Cerebellar nuclear complex (tissue), 1 donor: ENCODE measurements at places on chromosomes 3 and 15.
A peak's percentile ranks its signal among the peaks of the same experiment; 100 is the strongest.

DNA sequence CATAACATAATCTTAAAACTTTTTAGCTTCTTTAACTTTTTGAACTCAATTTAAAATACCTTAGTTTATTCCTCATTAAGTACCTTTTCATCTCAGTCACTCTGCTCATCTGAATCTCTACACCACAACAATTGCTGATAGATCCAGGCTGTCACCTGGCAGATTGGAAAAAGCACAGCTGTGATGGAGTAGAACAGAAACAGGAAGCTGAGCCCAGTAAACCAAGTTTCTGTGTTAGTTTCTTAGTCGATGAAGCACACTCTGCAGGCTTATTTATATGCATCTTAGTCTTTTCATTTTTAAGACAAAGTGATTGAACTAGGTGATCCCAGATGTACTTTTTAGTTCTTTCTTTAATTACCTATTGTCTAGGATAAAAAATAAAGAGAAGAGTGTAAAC, 1398.0 kb upstream of the ALCAM start:
- DNase-seq, result no peak

- DNase-seq, result no peak
Observed at GRCh38 chr3:143795874-143796273, 52.4 kb downstream of the SLC9A9 start.

GRCh38 chr15:63502137-63502766, 2.1 kb upstream of the USP3 start:
- no peak for DNase-seq

- no peak for DNase-seq
Observed at GRCh38 chr3:123385981-123386380, 62.9 kb downstream of the ADCY5 start.

GRCh38 chr15:79184465-79184892, 93.9 kb upstream of the RASGRF1 start:
- peak; percentile 13 for DNase-seq

GRCh38 chr15:89017370-89018066, 70.7 kb upstream of the ABHD2 start:
- DNase-seq, result peak; percentile 47

GRCh38 chr3:16842272-16843270, 42.2 kb upstream of the PLCL2 start:
- no peak for DNase-seq

GRCh38 chr15:57134851-57135250, 216.4 kb downstream of the TCF12 start:
- no peak for DNase-seq

- no peak for DNase-seq
Observed at GRCh38 chr15:64344651-64345294, 11.2 kb downstream of the CSNK1G1 start.

DNA sequence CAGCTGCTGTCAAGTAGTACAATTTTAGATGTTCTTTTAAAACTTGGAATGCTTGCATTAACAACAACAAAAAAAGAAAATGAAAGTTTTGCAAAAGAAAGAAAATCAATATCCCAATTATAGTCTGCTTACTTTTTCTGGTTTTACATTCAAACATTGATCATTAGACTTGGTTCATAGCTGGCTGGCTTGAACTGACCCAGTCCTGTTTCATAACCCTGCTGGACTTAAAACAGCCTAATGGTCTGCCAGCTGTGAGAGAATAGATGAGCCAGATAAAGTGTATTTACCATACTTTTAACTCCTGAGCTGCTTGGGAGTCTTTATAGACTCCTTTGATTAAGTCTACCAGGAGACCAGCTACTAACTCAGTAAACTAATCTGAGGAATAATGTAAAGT, 59.2 kb downstream of the PIAS1 start:
- DNase-seq, result no peak

- DNase-seq, result no peak
Observed at GRCh38 chr3:172751175-172751704, 714 bp downstream of the ECT2 start.

DNA sequence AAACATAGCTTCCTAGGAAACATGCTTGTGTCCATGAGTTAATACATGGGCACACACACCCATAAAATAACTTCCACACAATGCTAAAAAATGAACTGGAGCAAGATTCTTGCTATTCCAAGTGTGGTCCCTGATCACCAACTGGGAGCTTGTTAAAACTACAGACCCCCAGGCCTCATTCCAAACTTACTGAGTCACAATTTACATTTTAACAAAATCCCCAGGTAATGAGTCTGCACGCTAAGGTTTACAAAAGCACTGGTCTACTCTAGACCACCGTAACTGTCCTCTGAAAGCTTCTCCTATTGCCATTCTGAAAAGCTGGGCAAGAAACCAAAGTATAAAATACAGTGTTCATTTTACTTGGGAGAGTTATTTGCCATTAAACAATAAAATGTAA, 45.4 kb downstream of the IGF2BP2 start:
- no peak for DNase-seq

DNA sequence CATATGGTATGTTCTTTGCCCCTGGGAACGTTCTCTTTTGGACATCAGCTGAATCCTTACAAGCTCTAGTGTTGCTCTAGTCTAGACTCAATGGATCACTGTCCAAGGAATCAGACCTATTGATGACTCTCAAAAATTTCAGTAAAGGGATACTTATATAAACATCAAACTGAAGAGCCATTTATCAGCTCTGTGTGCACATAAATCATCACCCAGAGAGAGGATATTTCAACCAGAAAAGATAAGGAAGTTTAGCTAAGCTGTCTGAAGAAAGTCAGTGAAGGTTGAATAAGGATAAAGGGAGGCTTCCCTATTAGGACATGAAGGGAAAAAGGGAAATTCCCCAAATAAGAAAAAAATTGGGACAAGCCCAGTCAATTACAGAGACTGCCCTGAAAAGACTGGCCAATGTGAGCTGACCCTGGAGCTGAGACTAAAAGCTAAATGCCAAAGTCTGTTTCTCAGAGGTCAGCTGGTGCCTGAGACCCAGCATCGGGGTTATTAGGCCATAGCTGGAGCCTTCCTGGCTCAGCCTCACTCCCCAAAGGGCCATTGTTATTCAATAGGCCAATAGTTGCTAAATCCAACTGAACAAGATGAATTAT, 424.1 kb upstream of the THBS1 start:
- DNase-seq, result no peak

GRCh38 chr3:185205865-185206264, 48.0 kb downstream of the EHHADH start:
- no peak for DNase-seq

- no peak for DNase-seq
Observed at GRCh38 chr3:66077973-66078372, 39.3 kb upstream of the MAGI1 start.

DNA sequence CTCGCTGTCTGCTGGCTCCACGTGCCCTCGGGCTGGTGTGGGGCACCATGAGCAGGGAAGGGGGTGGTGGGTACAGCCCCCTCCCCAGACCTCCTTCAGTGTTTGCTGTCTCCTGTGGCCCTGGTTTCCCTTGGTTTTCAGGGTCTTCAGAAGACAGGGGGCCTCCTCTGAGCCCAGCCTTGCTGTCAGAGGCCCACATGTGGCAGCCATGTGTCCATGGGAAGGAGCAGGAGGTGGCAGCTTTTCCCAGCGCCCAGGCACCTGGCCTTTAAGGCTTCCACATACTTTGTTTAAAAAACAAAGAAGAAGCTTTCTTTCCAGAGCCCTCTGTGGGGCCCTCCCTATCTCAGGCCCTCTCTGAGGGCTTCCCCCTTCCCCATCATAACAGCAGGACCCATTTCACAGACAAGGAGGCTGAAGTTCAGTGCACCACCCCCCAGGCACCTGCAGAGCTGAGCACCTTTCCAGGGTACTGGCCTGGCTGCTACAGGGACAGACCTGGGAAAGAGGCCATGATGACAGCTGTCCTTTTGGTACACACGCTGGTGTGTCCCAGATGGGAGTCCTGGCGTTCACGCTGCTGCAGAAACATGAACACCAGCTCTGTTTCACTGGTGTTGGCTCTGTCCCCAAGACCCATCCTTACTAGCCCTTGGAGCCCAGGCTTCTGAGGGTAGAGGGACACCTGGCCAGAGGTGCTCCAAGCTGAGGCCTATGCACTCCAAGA, 73.7 kb downstream of the DNAJB8 start:
- peak; percentile 17 for DNase-seq

DNA sequence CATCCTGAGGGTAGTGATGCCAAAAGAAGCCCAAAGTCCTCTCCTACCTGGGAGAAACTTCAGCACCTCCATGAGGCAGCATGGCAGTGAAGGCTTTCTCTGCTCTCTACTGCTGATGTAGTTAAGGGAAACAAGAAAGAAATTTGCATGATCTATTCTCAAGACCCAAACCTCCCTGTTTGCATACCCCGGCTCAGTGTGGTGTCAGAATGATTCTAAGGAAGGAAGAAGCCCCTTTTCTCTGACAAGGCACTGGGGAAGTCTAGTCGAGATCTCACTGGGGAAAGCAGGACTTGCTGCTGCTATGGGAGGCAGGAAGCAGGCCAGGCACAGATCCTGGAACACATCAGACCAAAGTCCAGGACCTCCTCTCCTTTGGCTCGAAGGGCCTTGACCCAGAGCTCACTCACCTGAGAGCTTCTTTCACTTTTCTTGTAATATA, 89.4 kb upstream of the ICE2 start:
- no peak for DNase-seq

DNA sequence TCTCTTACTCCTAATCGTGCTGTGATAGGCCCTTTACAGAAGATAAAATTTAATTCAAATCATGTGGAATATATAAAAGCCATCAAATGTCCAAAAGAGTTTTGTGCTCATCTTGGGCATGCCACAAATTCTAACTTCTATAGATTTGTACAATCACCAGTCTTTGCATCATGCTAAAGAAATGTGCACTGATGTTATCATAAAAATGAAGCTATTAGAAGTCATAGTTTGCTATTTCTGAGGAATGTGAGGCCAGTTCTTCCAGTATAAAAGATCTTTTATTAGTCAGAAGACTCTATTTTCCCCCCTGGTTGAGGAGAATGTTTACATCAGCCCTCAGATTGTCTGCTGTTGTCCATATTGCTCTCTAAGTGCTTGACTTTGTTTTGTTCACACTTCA, 2.1 kb upstream of the ANXA2 start:
- DNase-seq, result no peak

GRCh38 chr3:117407317-117407716, 697.7 kb downstream of the TUSC7 start:
- no peak for DNase-seq

GRCh38 chr15:78306176-78306774, 6.9 kb upstream of the SKIC8 start:
- DNase-seq, result no peak
